ENCODE measurements at places on chromosomes 11 and 22.

GRCh38 chr11:73761403-73761945, 600 bp upstream of the RAB6A start:
- DNase-seq: no peak

GRCh38 chr11:112511271-112511670, 250.6 kb upstream of the PLET1 start:
- no peak for DNase-seq

- DNase-seq: no peak
Observed at GRCh38 chr11:5335170-5335569, 8.2 kb downstream of the OR51B5 start.

DNA sequence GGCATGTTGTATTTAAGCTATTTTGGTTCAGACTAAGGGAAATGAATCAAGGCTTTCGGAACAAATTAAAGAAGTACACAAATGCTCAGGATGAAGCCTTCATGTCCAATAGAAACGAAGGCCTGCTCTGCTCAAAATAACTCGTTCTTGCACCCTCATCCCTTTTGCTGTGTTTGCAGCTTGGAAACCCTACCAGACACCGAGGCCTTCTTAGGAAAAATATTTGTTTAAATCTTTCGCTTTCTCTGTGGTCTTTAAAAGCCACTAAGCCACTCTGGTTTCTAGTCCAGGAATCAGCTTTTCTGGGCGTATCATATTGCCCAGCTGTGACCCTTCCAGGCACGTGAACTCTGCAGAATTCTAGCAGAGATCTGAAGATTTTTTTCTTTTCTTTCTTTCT, 60.9 kb upstream of the HSPA8 start:
- no peak for DNase-seq

DNA sequence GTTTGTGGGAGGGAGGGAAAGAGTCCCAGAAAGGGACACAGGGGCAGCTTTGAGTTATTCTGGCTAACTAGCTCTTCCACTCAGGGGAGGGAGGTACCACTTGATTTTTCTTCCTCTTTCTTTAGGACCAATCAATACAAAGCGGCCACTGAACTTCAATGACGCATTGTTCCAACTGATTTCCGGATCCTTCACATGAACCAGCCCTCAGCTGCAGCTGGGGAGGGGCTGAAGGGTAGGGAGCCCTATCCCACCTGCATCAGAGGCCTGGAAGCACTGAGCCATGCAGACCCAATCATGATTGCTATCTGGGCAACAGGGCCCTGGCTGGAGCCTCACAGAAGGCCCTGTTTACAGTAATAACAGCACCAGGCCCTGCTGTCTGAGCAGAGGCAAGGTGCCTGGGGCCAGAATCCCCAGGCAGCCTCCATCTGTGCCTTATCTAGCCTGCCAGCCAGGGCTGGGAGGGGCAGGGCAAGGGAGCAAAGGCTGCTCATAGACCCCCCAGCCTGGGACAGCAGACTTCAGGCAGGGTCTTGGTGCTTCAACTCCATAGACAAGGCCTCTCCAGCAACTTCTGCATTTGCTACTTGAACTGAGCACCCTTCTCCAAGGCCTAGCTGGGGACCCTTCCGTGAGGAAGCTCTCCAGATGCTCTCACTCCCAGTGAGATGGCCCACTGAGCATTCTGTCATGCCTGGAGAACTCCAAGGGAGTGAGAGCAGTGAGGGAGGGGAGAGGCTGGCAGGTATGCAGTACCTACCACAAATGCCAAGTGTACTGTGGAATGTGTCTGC, 22.5 kb downstream of the CLPB start:
- no peak for DNase-seq

Measured in T-helper 2 cell treated with Interferon-gamma antibody and Interleukin-4, amounts not matched to agents 5 μg/mL and 100 μg/mL, for 36 hours (primary cell).